Subcutaneous preadipocyte (primary cell): ENCODE measurements at places on chromosomes 7 and 10. TPM values are rescaled to one million over a fixed set of nuclear protein-coding genes. Genes with fewer than 3 reads are reported as not detected.

Gene DPYSL4
- 1.6 and 5.1 TPM in 2 replicates for total RNA-seq

Gene DOCK4
- total RNA-seq = 8.1 and 36.6 TPM in 2 replicates

Gene HMX2
- total RNA-seq = not detected in 2 replicates

Gene TAS2R41
- total RNA-seq = not detected in 2 replicates

Gene ADCY1
- total RNA-seq = 1.1 and 2.7 TPM in 2 replicates

Gene MAGI2
- 9.2 and 10.8 TPM in 2 replicates for total RNA-seq

Gene RHEB
- total RNA-seq = 39.5 and 42.6 TPM in 2 replicates

Gene BLVRA
- total RNA-seq = 30.7 and 32.3 TPM in 2 replicates

Gene SEPHS1
- 20.6 and 29.1 TPM in 2 replicates for total RNA-seq

Gene IL15RA
- total RNA-seq = 4.5 and 9.9 TPM in 2 replicates

Gene TET1
- total RNA-seq = 4.4 and 4.5 TPM in 2 replicates

Gene SH2D4B
- total RNA-seq = not detected in 2 replicates

Gene CTNNA3
- total RNA-seq = under 0.01 TPM in 1 of 2 replicates, not detected in the other

Gene NPTX2
- total RNA-seq = under 0.01 and 0.98 TPM in 2 replicates

Gene GBX1
- total RNA-seq = not detected in 2 replicates

Gene ARHGAP12
- 44.8 and 65.5 TPM in 2 replicates for total RNA-seq

Gene SRI
- total RNA-seq = 146 and 165 TPM in 2 replicates

Gene KCNMA1
- total RNA-seq = 21.3 and 51.2 TPM in 2 replicates

Gene PROSER2
- 1.5 and 3.3 TPM in 2 replicates for total RNA-seq
